ENCODE measurements at places on chromosomes 3 and 15. TPM values are rescaled to one million over a fixed set of nuclear protein-coding genes. Genes with fewer than 3 reads are reported as not detected.

BTLA gene
- not detected for polyA plus RNA-seq

DNA sequence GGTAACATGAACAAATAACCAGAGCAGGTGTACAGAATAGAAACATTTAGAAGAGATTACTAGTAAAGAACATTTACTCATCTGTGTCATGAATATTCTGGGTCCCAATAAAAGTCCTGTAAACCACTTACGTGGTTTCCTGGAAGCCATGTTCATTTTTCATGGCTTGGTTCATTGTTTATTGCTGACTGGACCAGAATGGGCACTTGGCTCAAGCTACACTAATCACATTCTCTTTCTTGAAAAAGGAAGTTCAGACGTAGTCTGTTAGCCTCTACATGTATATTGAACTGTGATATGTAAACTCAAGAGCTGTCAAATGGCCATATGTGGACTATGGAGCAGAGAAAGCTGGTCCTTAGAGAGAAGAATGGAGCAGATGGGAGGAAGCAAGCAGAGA is 138.3 kb upstream of the FAM3D start:
- no peak for DNase-seq

GRCh38 chr3:143502081-143502480 is 346.2 kb downstream of the SLC9A9 start:
- DNase-seq: no peak

KBTBD13 gene
- not detected for polyA plus RNA-seq

DNA sequence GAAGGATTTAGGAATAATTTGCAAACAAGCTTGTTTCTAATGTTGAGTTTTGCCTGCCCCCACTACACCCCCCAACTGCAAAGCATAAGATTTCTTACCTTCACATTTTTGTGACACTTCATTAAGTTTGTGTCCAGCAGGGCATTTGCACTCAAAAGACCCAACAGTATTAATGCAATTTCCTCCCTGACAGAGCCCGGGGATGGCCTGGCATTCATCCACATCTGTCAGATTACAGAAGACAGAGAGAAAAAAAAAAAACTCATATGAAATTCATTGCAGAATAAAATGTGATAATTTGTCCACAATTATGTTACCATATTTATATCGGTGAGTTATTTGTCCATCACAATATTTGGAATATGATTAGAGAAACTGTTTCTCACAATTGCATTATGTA is 111.5 kb downstream of the FBN1 start:
- no peak for DNase-seq

DNA sequence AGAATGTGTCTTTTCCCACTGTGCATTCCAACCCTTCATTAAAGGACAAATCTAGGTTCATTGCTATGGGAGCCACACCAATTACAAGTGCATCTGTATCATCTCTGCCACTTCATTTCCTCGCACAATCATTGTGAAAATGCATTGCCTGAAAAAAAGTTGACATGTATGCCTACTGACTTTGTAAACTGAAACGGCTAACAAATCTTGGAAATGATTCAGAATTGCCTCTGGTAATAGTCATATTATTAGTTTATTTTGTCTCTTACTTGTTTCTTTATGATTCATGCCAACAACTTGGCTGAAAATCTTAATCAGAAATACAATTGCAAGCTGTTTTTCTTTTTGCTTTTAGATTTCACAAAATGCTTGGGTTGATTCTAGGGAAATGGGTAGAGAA is 497.1 kb downstream of the ZIC1 start:
- no peak for DNase-seq

DNA sequence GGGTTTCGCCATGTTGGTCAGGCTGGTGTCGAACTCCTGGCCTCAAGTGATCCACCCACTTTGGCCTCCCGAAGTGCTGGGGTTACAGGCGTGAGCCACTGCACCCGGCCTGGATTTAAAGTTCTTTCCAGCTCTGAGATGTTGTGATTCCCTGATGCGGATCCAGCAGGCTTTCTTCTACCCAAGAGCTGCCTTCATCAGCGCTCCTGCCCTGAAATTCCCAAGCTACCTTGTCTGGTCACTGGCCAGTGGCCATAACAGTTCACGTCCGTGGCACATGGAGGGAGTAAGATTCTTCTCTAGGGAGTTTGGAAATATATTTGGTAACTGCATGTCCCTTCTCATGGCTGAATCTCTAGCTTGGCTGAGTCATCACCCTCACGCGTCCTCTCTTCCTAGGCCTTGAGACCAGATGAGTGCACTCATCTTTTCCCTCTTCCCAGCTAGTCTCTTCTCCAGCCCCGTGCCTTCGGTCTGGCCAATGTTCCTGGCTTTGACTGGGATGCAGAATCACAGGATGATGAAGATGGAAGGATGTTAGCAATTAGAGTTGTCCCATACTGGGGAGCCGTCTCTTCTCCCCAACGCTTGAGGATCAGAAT is 29.8 kb upstream of the APOD start:
- DNase-seq: no peak

AADAC gene
- polyA plus RNA-seq: not detected

SEMA3G gene
- not detected for polyA plus RNA-seq

- DNase-seq: no peak
These were observed 249.2 kb downstream of the OPA1 start for GRCh38 chr3:193842029-193842798.

DNA sequence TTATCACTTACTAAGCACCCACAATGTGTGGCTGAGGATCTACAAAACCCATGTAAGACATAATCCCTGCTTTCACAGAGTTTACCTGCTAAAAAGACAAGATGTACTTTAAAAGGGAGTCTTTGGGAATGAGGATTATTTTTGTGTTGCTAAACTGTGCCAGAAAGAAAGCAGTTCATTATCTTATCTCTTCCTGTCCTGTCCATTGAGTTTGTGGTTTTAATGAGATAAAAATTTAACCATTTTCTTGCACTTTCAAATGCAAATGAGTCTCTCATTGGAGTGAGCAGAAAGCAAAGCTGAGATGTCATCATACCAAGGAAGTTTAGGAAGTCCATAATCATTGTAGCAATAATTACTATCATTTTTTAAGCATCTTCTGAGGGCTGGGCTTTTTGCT is 231.2 kb upstream of the ADAMTS9 start:
- no peak for DNase-seq

GRCh38 chr15:99275525-99276128 is 24.3 kb downstream of the LRRC28 start:
- DNase-seq: no peak

RAB8B gene
- 71.7 TPM for polyA plus RNA-seq

- DNase-seq: no peak
These were observed 92.0 kb downstream of the PLXNA1 start for GRCh38 chr3:127074900-127075360.

All from AG04450 (cell line).